ENCODE measurements at places on chromosomes 7 and 10.

GRCh38 chr7:130899071-130899560 lies 165.1 kb upstream of the KLF14 start:
- DNase-seq: no peak

GRCh38 chr10:33109788-33110469 lies 151.9 kb upstream of the ITGB1 start:
- DNase-seq: no peak

DNA sequence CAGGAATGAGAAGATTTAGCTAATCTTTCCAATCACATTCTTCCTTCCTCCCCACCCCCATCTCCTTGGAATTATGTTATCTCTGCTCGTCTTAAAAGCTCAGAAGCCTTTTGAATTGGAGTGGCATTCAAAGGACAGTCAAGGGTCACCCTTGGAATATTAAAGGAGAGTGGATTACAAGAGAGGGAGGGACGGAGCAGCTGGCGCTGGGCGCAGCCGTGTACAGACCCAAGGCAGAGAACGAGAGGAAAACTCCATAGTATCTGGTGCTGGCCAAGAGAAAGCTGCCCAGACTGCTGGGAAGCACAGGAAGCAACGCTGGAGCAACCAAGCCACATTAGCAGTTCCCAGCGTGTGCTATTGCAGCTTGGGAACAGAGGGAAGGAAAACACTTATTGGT lies 95.7 kb downstream of the POU6F2 start:
- DNase-seq: no peak

- no peak for DNase-seq
Measured at GRCh38 chr7:39951226-39952194, 1.5 kb downstream of the CDK13 start.

GRCh38 chr7:55770778-55771177 lies 91.8 kb downstream of the SEPTIN14 start:
- no peak for DNase-seq

DNA sequence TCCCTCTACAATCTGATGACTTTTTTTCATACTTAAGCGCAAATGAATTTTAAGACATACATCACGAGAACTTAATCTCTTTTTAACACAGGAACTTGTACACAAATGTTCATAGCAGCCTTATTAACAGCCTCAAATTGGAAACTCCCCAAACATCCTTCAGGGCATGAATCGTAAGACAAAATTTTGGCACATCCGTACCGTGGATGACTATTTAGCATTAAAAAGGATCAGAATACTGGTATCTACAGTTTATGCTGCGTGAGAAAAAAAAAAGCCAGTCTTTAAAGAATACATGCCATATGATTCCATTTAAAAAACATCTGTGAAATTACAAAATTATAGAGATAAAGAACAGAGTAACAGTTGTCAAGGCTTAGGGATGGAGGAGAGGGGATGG lies 46.8 kb downstream of the PDE1C start:
- DNase-seq: no peak

DNA sequence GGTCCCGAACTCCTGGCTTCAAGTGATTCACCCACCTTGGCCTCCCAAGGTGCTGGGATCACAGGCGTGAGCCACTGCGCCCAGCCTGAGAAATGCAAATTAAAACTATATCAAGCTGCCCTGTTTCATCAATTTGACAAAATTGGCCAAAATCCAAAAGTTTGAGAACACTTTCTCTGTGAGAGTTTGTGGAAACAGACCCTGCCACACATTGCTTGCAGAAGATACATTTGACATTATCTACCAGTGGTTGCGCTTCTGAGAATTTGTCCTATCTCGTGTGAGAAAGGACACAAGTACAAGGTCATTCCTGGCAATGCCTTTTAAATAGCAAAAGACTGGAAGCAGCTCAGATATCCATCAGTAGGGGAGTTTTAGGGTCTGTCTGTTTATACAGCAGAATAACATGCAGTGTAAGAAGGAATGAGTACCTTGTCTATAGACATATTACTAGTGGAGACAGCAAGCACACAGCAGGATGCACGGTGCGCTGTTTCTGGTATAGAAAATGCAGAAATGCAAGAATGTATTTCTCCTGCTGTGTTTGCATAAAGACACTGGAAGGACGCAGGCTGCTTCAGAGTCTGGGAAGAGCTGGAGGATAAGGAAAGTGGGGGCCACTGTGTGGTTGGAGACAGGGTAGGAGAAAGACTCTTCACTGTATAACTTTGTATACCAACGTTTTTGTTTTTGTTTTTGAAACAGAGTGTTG lies 4.3 kb downstream of the LHPP start:
- no peak for DNase-seq

GRCh38 chr10:23114228-23114850 lies 19.0 kb downstream of the MSRB2 start:
- DNase-seq: no peak

- no peak for DNase-seq
Measured at GRCh38 chr7:115066634-115067033, 144.7 kb downstream of the MDFIC start.

DNA sequence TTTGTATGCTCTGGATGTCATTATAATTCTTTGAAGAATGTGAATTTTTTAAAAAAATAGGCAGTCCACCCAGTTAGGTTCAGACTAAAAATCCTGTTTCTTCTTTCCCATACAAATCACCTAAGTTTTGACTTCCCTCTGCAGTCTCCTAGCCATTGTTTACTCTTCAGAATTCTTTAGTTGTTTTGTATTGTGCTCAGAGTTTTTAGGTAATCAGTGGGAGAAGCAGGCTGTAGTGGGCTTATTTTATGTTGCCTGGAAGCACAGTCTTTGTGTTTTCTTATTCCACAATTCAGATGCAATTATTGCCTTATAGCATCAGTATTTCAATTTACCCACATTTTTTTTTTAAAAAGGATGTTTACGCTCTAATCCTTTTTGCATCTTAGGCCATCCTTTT lies 94.9 kb downstream of the AKAP9 start:
- no peak for DNase-seq

DNA sequence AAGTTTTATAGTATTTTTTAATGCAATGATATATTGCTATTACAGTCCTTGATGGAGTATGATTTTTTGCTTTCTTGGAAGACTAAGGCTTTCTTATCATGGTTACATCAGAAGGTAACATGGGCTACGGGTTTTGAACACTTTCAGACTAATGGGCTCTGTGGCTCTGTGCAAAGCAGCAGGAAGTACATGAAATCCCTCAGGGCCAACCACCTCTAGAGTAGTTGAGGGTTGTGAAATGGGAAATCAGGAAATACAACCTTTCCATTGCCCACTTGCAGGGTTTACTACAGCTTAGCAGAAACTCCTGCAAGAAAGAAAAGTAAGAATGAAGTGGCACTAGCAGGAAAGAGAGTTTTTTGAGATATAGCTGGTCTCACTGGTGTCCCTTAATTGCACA lies 853.5 kb downstream of the KCNMA1 start:
- DNase-seq: no peak

- no peak for DNase-seq
Measured at GRCh38 chr7:20280475-20281351, 50.0 kb upstream of the ITGB8 start.

DNA sequence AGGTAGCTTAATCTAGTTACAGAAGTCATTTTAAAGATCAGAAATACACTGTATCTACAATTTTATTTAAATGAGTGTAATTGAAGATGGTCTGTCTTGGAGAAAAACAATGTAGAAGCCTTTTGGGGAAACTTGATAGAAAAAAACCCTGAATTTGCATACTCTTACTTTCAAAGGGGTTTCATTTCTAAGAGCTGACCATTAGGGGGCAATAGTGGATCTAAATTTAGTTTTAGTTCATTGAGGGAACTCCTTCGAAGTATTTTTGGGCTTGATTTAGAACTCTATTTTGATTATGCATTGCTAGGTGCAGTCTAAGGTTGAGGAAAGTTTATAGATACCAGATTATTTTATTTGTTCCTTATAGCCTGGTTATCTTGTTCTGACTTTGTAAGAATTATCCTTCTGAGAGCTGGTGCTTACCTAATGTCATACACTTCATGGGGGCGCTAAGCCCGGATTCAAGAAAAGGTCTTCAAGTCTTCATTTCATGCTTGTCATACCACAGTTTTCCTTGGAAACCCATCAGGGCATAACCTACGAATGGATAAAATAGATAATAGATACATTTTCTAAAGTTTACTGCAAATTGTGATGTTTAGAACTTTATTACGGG lies 69.1 kb upstream of the MXI1 start:
- no peak for DNase-seq

DNA sequence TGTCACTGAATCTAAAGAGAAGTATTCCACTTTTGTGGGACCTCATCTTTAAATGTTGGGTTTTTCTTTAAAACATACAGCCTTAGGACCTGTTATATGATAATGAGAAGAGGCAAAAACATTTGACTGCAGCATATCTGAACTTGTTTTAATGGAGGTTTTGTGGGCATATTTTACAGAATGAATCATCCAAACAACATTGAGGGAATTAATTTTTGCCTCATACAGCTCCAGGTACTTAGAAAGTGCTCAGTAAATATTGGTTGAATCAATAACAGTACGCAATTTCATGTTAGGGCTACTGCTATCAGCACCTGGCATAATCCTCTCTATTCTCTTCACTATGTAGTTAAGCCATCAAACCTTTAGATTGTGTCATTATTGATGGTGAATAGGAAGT lies 115.9 kb downstream of the MALRD1 start:
- DNase-seq: no peak

- DNase-seq: peak; percentile 92
Measured at GRCh38 chr7:27156508-27156898, at the start of gene HOXA7. Gene HOXA7, minus strand, starts transcription at chr7:27156675. Its CDS starts 130 bp downstream, at chr7:27156545.

- no peak for DNase-seq
Measured at GRCh38 chr10:111784946-111785465, 398.6 kb downstream of the GPAM start.

Measured in left renal cortex interstitium (tissue), 4 donors.